ENCODE measurements at places on chromosomes 13 and 19.

GRCh38 chr13:20411638-20412342, 113.9 kb downstream of the CRYL1 start:
- H3K27me3 ChIP-seq, result no peaks in the 10 kb centered on the region
- no peaks in the 10 kb centered on the region for H3K36me3 ChIP-seq

DNA sequence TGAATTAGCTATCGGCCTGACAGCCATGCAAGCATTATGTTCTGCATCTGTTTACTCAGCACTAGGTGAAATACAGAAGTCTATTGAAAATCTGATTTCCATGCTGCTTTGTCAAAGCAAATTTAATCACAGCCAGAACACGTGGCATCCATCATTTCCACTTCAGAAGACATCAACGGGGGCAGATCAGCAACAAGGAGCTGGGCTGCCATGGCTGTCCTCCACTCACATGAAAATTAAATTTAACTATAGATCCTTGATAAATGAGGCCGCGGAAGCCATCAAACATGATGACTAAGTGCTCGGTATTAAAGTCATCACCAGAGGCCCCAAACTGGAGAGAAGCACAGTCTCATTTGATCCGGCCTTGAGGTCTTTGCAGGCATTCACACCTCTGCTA, 443.5 kb downstream of the HS6ST3 start:
- H3K27me3 ChIP-seq, result no peaks in the 10 kb centered on the region
- no peaks in the 10 kb centered on the region for H3K36me3 ChIP-seq
- no peak overlapping the region for H3K27ac ChIP-seq
- H3K4me1 ChIP-seq, result no peaks in the 10 kb centered on the region
- H3K4me3 ChIP-seq, result no peak overlapping the region

DNA sequence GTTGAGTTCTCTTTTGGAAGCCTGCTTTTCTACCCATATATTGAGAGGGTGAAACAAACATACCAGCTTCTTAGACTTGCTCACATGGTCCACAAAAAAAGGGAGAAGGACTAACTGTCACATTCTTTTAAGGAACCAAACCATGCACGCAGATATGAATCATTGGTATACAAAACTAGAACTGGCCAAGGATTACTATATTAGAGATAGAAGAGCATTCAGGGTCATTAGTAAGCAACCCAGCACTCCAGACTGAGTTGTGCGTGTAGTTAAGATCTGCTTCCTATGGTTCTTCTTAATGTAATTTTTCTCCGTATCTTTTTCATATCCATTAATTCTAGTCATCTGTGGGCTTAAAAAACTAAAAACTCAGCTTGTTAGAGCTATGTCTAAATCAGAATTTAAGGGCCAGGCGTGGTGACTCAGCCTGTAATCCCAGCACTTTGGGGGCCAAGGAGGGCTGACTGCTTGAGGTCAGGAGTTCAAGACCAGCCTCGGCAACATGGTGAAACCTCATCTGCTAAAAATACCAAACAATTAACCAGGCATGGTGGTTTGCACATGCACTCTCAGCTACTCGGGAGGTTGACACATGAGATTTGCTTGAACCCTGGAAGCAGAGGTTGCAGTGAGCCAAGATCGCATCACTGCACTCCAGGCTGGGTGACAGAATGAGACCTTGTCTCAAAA, 19.6 kb downstream of the ALG5 start:
- no peak for DNase-seq
- H3K36me3 ChIP-seq, result peaks cover 68% of the 10 kb centered on the region
- no peak overlapping the region for H3K27ac ChIP-seq

- peaks cover 8% of the 10 kb centered on the region for H3K4me1 ChIP-seq
- no peaks in the 10 kb centered on the region for H3K36me3 ChIP-seq
- DNase-seq, result peak; percentile 82
- peak overlapping the region; percentile 36 for H3K27ac ChIP-seq
Observed at GRCh38 chr19:40921005-40921897, 39.2 kb upstream of the CYP2A7 start.

DNA sequence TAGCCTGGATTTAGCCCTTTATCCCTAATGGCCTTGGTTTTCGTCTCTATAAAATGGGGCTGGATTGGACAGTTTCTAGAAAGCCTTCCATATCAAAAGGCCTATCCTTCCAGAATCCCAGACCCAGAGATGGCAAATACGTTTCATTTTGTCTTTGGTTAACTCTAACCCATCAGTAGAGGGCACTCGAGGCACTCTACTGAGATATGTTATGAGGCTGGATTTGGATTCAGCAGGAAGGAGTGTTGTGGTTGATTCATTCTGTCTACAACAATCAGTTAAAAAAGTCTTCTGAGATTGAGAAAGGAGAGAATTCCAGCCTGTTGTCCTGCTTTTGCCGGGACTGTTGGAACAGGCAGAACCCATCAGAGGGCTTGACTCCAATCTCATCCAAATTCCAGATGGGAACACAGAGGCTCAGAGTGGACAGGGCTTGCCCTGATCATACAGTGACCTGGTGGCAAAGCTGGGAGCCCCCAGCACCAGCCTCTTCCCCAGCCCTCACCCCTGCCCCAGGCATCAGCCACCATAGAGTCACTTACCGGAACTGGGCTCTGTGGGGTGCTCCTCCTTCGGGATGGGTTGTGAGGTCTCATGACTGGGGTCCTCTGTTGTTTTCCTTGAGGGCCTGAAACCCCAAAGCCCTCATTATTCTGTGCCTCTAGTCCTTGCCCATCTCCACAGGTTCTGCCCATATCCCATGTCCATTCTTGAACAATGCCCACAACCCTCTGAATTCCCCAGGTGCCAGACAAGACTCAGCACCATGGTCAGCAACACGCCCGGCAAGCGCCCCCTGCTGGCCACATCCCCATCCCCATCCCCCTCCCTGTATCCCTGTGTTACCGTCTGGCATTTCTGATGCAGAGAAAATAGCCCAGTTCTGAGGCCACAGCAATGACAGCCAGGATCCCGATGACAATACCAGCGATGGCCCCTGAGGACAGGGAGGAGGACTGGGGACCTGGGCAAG, 12.3 kb upstream of the ZNF180 start:
- no peaks in the 10 kb centered on the region for H3K27me3 ChIP-seq
- no peaks in the 10 kb centered on the region for H3K4me1 ChIP-seq
- no peak overlapping the region for H3K27ac ChIP-seq
- no peak for DNase-seq
- no peaks in the 10 kb centered on the region for H3K36me3 ChIP-seq

GRCh38 chr19:14061081-14061749, 661 bp downstream of the PALM3 start:
- peak overlapping the region; percentile 28 for H3K4me3 ChIP-seq
- no peaks in the 10 kb centered on the region for H3K36me3 ChIP-seq
- no peak for DNase-seq
- peak overlapping the region; percentile 3 for H3K27ac ChIP-seq
- no peaks in the 10 kb centered on the region for H3K4me1 ChIP-seq

- no peaks in the 10 kb centered on the region for H3K36me3 ChIP-seq
- peaks cover 5% of the 10 kb centered on the region for H3K27me3 ChIP-seq
- no peak overlapping the region for H3K4me3 ChIP-seq
- no peak overlapping the region for H3K27ac ChIP-seq
- DNase-seq, result no peak
Observed at GRCh38 chr13:112999414-113000177, 30.6 kb downstream of the MCF2L start.

GRCh38 chr19:12784871-12785430, 6.3 kb upstream of the JUNB start:
- no peak for DNase-seq
- H3K36me3 ChIP-seq, result no peaks in the 10 kb centered on the region

DNA sequence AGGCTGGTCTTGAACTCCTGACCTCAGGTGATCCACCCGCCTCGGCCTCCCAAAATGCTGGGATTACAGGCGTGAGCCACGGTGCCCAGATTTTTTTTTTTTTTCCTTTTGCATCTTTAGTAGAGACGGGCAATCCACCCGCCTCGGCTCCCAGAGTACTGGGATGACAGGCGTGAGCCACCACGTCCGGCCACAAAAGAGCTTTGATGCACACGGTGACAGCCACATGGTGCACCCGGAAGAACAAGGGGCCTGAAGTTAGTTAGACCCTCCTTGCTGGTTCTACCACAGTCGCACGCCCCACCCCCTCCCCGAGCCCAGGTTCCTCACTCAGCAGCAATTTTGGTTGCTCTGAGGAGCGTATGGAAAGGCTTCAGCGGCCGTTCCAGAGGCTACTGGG, 54.2 kb upstream of the USE1 start:
- no peaks in the 10 kb centered on the region for H3K27me3 ChIP-seq
- H3K4me1 ChIP-seq, result no peaks in the 10 kb centered on the region
- peaks cover 100% of the 10 kb centered on the region for H3K36me3 ChIP-seq
- H3K27ac ChIP-seq, result no peak overlapping the region

GRCh38 chr19:31969016-31969415, 376.4 kb upstream of the ZNF507 start:
- no peak for DNase-seq
- H3K4me3 ChIP-seq, result no peak overlapping the region
- H3K36me3 ChIP-seq, result no peaks in the 10 kb centered on the region
- H3K27me3 ChIP-seq, result no peaks in the 10 kb centered on the region
- H3K27ac ChIP-seq, result no peak overlapping the region

DNA sequence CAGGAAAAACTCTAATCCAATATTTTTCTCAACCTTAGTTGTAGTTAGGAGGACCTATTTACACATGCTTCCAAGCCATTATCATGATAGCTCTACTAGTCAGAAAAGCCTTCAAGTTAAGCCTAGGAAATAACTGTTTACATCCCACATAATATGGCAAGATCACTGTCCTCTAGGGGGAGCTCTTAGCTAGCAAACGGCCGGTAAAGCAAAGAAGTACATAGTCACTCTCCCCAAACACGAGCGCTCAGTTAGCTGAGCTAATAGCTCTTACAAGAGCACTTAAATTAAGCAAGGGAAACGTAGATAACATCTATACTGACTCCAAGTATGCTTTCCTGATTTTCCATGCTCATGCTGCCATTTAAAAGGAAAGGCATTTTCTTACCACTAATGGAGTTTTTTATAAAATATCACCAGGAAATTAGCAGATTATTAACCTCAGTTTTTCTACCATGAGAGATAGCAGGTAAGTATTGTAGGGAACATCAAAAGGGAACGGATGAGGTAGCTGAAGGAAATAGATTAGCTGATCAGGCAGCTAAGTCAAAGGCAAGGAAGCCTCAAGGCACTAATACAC, 100.6 kb upstream of the PABPC3 start:
- DNase-seq, result no peak
- no peaks in the 10 kb centered on the region for H3K4me1 ChIP-seq
- H3K4me3 ChIP-seq, result no peak overlapping the region
- H3K27ac ChIP-seq, result no peak overlapping the region

DNA sequence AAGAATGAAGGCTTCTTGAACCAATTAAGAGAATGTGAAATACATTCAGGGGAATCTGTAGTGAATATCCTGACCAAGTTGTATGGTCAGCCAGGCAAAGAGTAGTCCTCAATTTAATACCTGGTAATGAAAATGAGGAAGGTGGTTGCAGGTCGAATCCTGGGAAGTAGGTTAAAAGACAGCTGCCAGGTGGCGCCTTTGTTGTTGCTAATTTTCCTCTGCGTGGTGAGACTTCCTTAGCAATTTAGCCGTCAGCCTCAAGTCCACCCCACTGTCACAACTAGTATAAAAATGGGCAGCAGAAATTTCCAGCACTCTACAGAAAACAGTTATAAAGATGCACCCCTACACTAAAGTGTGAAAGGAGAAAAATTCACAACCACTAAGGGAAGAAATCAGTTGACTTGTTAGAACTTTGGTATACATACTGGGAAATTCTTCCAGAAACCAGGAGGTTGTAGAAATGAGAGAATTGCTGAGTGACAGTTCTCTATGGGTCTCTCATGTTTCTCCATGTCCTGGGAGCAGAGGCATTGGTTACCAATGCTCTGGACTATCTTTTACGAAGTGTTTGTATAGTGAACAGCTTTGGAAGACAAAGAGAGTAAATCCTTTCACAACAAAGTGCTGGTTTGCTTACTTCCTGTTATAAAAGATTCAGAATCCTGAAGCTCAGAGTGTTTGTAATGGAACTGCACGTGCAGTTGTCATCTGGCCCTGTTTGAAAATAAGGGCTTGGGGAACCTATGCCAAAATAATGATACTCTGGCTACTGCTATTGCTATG, 235.9 kb downstream of the NHLRC3 start:
- no peak overlapping the region for H3K27ac ChIP-seq
- no peaks in the 10 kb centered on the region for H3K27me3 ChIP-seq
- H3K4me1 ChIP-seq, result no peaks in the 10 kb centered on the region
- DNase-seq, result no peak
- H3K36me3 ChIP-seq, result no peaks in the 10 kb centered on the region

DNA sequence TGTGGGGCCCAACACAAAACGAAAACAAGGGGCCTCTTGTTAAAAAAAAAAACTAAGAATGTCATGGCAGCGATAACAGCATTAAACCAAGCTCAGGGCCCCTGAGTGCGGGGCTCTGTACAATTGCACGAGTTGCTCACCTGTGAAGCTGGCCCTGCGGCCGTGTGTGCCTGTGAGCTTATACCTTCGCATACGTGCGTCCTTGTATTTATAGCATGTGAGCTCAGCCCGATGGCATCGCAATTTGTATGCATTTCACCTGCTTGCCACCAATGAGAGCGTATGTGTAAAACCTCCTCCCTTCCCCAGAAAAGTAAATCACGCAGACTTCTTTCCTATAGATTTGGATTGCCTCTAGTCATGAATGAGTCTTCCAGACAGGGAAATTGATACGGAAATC, 17.1 kb downstream of the HNRNPM start:
- peaks cover 62% of the 10 kb centered on the region for H3K4me1 ChIP-seq
- H3K4me3 ChIP-seq, result no peak overlapping the region

DNA sequence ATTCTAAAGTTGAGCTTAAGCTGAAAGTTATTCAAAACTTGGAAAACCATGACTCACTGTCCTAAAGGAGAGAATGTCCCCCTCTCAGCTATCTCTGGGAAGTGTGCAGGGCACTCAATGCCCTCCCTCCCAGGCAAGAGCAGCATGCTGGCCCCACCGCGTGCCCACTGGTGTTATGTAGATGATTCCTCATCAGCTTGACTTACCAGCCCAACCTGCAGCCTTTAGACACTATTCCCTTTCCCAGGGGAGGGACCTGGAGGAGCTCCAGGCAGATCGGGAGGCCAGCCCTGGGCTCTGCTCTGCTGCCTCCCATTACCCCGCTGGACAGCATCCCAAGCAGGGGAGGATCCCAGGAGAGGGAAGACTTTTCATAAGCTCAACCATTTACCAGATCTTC, 124.6 kb downstream of the FGF14 start:
- H3K27ac ChIP-seq, result no peak overlapping the region
- no peaks in the 10 kb centered on the region for H3K36me3 ChIP-seq
- no peaks in the 10 kb centered on the region for H3K4me1 ChIP-seq
- no peaks in the 10 kb centered on the region for H3K27me3 ChIP-seq

GRCh38 chr13:62908321-62908720, 1492.7 kb upstream of the PCDH20 start:
- no peaks in the 10 kb centered on the region for H3K4me1 ChIP-seq
- no peak for DNase-seq
- H3K27me3 ChIP-seq, result no peaks in the 10 kb centered on the region
- no peak overlapping the region for H3K4me3 ChIP-seq

- no peak overlapping the region for H3K27ac ChIP-seq
- H3K4me3 ChIP-seq, result no peak overlapping the region
- no peak for DNase-seq
- no peaks in the 10 kb centered on the region for H3K27me3 ChIP-seq
- no peaks in the 10 kb centered on the region for H3K4me1 ChIP-seq
- peaks cover 54% of the 10 kb centered on the region for H3K36me3 ChIP-seq
Observed at GRCh38 chr13:49914947-49915346, 21.2 kb downstream of the SPRYD7 start.
